ENCODE measurements at places on chromosomes 3 and 15.

- DNase-seq: no peak
Observed at GRCh38 chr3:58661836-58662420, 4.6 kb downstream of the FAM3D start.

DNA sequence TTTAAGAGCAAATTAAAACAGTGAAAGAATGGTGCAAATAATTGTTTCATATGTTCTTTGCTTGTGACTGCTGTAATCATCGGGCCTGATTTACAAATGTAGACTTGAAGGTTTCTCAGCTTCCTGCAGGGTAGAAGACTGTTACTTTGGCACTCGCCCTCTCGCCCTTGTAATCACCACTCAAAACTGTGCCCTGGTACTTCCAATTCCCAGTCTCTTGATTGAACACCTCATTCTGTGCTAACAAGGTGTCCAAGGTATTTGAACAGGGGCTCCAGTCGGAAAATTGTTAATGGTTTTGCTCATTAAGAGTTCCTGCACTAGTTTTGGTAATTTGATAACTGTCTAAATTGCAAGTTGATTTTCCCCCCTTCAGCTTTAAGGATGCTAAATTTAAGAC, 209.5 kb downstream of the ZIC1 start:
- no peak for DNase-seq

GRCh38 chr15:74579001-74579400, 36.6 kb upstream of the CLK3 start:
- DNase-seq: no peak

DNA sequence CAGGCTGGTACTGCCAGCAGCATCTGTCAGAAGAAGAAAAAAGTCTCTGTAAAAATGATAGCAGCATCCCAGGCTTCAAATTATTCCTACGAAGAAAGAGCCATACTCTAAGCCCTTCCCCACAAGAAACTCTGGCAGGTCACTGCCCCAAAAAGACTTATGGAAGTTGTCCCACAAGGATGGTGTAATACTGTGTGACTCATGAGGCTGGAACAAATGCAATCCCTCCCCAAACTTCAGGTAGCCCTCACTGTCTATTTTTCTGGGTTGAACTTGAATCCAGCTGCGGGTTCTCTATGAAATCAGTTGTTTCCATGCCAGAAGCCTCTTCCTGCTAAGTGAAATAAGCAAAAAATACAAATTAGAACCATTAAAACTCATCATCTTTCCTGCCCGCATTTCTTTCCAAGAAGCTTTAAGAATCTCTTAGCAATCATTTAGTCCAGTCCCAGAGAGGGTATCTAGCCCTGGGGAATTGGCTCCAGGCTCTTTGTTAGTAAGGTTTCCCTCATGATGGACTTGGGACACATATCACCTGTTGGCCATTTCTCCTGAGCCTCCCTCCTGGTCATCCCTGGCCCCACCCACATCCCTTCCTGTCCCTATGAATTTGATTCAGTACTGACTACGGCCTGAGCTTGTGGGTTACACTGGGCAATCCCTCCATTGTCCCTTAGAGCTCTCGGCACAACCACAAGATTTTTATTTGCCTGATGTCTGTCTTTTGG, 51.7 kb downstream of the FAM174B start:
- DNase-seq: no peak

- DNase-seq: no peak
Observed at GRCh38 chr3:120742849-120743365, 363 bp downstream of the GTF2E1 start.

- no peak for DNase-seq
Observed at GRCh38 chr3:177594096-177594495, 396.8 kb upstream of the TBL1XR1 start.

DNA sequence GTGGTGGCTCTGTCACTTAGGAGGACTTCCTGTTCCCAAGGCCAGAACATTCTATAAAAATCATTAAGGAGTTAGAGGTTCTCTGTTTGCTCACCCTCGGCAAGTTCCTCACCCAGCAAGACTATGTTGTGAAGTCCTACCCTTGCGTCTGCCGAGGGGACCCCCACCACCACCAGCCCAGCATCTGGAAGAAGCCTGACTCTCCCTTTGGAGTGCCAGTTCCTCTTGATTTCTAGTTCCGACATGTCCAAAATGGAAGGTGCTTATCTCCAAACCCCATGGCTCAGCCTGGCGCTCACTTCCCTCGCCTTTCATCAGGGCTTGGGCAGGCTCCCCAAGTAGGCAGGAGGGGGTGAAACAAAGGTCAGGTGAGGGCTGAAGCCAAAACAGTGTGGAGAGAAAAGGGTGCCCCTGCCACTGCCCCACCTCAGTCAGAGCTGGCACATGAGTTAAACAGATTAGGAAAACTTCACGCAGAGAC, 41.0 kb downstream of the BHLHE40 start:
- DNase-seq: no peak

DNA sequence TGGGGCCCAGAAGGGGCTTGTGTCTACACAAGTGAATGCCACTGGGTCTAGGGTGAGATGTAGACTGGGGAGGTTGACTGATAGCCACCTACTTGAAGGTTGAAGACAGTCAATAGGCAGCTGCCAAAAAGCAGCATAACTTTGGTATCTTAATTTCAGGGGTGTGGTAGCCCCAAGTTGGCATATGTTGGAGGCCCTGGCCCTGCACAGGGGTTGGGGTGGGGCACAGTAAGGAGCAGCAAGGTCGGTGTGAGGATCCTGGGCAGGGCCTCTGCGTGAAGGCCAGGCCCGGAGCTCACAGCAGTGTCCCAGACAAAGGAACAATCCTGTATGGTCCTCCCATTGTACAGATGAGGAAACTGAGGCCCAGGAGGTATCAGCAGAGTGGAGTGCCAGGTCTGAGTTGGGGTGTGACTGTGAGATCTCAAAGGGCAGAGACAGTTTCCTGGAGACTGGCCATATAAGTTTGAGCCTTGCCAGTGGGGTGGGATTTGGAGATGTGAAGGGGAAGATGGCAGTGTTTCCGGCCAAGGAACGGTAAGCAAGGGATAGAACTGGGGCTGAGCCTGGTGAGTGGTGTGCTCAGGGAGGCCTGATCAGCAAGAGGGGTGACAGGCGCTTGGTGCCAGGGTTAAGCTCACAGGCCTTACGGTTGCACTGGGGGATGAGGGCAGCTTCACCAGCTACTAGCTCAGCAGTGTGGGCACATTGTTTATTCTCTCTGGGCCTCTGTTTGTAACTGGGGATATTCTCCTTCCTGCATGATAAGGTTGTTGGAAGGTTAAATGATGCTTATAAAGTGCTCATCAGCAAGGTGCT, 1.7 kb downstream of the KLHL40 start:
- DNase-seq: no peak

DNA sequence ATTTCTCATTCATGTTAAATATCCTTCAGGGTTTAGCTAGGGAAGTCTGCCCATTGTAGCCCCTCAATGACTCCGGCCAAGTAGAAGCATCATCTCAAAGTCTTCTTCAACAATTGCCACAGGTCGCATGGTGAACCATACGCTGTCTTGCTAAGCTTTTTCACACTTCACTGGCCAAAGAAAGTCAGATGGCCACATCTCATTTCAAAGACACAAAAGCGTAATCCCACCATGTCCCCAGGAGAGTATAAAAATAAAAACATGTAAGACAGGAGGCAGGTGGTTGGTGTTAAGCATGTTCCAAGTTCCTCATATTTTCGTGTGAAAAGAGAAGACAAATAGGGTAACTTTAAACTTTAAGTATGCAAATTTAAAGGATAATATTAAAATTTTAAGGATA, 147.4 kb downstream of the ERC2 start:
- DNase-seq: no peak

DNA sequence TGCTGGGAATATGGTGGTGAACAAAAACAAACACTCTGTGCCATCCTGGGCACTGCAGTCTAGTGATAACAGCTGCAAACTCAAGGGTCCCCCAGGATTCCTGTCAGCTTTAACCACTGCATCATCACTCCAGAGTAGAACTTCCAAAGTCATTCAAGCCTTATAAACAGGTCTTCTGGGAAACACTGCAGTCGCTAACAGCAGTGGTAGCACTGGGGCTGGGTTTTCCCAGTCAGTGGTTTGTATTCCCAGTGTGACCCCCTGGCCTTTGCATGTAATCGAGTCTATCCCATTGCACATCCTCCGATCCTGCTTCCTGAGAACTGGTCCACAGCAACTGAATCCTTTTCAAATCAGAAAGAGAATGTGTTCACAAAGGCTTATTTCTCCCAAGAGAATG, 623.5 kb downstream of the EDEM1 start:
- DNase-seq: no peak

- peak; percentile 47 for DNase-seq
Observed at GRCh38 chr3:50617096-50617791, at the start of gene MAPKAPK3. Gene MAPKAPK3, plus strand, starts transcription at chr3:50617151. Its CDS starts 415 bp downstream, at chr3:50617566.

- DNase-seq: no peak
Observed at GRCh38 chr3:153956613-153957012, 164.6 kb upstream of the ARHGEF26 start.

DNA sequence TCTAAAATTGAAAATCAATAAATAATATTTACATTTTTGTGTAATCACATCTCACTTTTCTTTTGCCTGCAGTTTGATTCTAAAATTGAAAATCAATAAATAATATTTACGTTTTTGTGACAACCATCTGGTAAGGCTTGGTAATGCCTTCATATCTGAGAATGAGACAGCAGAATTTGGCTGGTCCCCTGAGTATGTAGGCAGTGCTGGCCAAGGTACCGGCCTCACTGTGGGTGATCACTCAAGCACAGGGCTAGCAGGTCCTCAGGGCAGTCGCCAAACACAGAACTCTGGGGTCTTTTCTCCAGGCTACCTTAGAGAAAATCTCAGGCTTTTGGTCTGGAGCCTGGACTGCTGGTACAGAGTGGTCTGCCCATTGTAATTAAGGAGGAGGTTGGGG, 26.2 kb downstream of the RTP3 start:
- DNase-seq: no peak

DNA sequence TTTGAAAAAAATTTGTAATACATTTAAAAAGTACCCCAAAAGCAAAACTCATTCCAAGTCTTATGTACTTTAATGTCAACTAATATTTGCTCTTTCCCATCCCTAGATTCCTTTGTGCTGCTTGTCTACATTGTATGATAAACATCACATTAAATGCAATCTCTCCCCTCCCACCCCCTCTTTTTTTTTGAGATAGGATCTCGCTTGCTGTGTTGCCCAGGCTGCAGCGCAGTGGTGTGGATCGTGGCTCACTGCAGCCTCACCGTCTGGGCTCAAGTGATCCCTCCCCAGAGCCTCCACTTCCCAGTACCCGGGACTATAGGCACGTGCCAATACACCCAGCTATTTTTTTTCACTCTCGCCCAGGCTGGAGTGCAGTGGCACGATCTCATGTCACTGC, 12.6 kb downstream of the MAP2K1 start:
- no peak for DNase-seq

DNA sequence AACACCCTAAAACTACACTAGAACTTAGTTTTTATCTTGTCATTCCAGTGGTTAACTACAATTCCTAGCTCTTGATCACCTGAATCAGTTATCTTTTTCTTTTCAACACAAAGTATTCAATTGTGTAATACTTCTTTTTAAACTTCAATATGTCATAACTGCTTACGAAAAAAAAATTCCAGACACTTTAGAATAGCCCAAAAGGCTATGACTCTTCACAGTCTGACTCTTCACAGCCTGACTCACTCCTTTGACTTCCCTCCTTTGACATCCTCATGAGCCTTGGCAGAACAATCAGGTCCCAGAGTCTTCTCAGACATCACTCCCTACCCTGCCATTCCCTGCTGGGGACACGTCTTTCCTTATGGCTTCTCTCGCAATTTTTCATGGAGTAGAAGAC, 727.1 kb downstream of the ROBO1 start:
- DNase-seq: no peak

DNA sequence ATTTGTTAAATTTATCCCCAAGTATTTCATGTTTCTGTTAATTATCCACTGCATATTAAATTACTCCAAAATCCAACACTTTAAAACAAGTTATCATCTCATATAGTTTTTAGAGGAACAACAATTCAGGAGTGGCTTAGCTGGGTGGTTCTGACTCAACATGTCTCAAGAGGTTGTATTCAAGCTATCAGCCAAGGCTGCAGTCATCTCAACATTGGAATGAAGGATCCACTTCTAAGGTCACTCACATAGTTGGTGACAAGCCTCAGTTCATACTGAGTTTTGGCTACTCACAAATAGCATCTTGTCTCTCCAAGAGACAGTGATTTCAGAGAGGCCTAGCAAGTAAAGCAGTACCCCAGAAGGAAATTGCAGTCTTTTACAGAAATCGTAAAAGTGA, 134.7 kb downstream of the NR2E3 start:
- no peak for DNase-seq

DNA sequence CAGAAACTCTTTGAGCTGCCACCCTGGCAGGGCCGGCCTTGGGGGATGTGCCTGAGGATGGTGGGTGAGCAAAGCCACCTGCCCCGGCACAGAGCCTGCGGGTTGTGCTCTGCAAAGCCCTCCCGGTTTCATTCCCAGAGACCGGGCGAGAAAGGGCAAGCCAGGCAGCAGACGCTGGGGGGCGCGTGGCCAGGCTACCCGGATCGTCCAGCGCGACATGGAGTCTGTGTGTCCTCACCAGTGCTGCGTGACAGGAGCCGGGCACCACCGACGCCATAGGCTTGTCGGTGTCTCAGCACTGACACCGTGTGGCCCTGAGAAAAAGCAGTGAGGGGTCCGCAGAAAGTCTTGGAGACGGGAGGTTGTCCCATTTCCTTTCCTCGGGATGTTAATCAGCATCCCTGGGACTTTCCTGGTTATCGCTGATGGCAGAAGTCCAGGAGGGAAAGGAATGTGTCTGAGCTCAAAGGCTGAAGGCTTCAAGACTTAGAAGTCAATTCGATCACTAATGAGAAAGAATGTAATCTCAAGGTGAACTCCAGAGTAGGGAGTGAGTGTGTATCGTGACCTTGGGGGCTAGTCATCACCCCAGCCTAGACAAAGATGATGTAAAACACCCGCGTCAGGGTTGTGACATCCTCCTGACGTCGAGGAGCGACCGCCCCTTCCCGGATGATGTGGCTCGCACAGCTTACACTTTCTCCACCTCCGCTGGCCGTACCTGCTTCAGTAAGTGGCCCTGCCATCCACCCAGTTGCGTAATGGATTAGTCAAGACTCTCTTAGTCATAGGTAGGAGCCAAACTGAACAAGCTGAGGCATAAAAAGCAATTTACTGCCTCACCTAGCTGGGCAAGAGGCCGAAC, 36.3 kb upstream of the PLA2G4E start:
- DNase-seq: peak; percentile 35
